HEK293T (cell line): ENCODE measurements at places on chromosomes 7 and 10.
A peak's percentile ranks its signal among the peaks of the same experiment; 100 is the strongest.

DNA sequence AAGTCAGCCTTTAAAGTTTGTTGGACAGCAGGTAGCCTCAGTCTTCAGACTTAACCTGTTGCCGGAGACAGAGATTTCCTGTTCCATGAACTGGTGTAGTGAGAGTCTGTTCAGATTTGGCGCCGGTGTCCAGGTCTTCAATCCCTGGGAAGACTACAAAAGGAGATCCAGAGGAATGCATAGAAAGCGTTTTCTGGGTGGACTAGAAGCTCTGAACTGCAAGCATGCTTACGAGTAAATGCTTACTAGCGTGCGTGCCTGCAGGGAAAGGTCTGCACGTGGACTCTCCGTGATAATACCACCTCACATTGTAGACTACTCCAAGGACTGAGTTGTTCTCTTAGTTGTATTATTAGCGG is 878 bp downstream of the GLRX3 start:
- no peak for DNase-seq

DNA sequence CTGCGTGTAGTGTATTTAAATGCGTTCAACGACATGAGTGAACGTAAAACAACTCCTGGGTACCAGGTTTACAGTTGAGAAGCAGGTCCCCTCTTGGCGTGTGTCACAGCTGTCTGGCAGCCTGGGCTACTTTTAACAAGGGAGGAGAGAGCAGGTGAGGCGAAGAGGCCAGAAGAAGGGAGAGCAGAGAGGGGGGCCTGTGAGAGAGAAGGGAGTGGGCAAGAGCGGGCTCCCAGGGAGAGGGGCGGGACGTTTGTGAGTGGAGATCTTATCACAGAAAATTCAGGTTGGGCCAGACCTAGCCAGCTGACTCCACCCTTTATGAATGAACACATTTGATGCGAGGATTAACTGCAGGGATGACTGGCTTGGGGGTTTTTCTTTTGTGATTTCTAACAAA is 154.0 kb downstream of the CAMK1D start:
- DNase-seq = no peak

GRCh38 chr7:131021460-131021859 is 287.5 kb upstream of the KLF14 start:
- no peak for DNase-seq

- no peak for DNase-seq
These were observed 59.4 kb downstream of the USP6NL start for GRCh38 chr10:11551916-11552602.

DNA sequence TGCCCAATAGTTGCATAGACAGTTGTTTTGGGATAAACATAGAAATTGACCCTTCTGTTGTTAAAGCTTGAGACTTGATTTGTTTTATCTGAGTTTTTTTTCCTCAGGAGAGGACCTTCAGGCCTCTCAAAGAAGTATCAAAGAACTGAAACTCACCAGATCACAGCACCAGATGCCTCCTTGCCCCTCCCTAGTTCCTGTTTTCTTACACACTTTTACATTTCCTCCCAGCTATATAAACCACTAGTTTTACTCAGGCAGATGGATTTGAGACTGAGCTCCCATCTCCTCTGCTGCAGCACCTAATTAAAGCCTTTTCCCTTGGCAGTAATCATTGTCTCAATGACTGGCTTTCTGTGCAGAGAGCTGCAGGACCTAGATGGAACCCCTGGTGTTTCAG is 150.6 kb upstream of the NRG3 start:
- DNase-seq = no peak

GRCh38 chr7:117319181-117319580 is 3.7 kb downstream of the WNT2 start:
- DNase-seq = no peak

DNA sequence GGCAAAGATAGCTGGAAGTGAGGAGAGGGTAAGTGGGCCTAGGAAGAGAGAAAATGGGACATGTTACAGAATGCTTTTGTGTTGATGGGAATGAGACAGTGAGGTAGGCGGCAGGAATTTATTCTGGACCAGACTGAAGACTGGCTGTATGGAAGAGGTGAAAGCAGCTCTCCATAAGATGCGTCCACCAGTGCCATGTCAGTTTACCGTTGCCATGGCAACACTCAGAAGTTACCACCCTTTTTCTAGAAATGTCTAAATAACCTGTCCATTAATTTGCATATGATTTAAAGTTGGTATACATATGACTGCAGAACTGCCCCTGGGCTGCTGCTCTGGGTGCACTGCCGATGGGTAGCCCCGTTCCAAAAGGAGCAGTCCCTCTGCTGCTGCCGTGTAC is 46.7 kb downstream of the RAB18 start:
- no peak for DNase-seq

- DNase-seq = no peak
These were observed 113.7 kb downstream of the ALOX5 start for GRCh38 chr10:45487735-45488134.

GRCh38 chr10:22816298-22816653 is 101.9 kb upstream of the PIP4K2A start:
- DNase-seq = no peak

GRCh38 chr10:116674901-116675423 is 54.2 kb downstream of the PNLIPRP2 start:
- DNase-seq = no peak

GRCh38 chr10:70954381-70955176 is 66.2 kb upstream of the PCBD1 start:
- no peak for DNase-seq

DNA sequence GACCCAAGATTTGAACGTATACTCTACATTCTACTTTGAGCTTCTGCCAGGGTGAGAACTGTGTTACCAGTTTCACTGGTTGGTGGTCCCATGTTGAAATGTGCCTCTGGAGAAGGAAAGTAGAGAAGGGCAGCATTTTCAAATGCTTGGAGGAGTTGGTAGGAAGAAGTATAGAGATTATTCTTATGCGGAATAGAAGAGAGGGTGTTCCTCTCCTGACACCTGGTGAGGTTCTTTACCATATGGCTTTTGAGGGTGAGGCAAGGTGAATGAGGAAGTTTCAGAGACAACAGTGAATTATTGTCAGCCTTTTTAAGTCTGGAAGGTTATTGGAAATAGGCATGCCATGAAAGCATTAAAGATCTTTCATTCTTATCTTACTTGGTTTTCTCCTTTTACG is 34.3 kb downstream of the R3HCC1L start:
- no peak for DNase-seq

DNA sequence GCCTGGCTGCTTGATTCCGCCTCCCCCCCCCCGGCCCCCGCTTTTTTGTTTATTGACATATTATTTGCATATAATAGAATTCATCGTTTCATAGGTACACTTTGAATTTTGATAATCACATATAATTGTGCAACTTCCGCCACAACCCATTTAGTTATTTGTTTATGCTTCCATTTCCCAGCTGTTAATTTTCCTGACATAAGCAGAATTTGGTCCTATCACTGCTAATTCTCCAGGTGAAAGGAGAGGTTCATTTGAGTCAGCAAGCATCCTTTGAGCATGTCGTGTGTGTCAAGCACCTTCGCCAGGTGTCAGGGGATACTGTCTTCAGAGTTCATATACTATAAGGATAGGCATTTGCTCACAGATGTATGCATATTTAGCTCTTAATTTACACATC is 102.2 kb downstream of the CELF2 start:
- DNase-seq = no peak

- DNase-seq = no peak
These were observed 18.2 kb downstream of the TAS2R41 start for GRCh38 chr7:143495851-143496250.

DNA sequence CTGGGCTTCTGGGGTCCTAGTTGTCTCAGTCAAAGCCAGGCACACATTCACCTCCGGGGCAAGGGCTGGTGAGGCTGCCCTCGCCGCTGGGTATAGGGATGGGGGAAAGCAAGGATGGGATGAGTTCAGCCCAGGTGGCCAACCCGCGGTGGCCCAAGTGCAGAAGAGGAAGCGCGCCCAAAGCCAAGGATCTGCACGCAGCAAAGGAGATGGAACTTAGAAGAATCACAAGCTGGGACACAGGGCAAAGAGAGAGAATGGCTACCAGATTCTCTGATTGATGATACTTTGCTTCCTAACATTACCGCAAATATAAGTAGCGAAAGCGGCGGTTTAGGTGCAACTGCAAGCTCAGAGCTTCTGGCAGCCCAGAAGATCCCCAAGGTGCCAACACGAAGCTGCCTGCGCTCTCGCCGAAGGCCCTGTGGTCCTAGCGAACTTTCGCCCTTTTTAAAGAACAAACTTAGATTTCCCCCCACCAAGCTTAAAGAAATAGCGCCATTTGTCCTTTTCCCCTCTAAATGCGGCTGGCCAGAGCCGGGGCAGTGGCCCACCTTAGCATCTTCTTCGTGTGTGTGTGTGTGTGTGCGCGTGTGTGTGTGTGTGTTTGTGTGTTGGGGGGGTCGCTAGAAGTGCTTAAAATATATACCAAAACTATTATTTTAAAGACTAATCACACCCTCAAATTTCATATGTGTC is 927 bp upstream of the MKX start:
- no peak for DNase-seq

DNA sequence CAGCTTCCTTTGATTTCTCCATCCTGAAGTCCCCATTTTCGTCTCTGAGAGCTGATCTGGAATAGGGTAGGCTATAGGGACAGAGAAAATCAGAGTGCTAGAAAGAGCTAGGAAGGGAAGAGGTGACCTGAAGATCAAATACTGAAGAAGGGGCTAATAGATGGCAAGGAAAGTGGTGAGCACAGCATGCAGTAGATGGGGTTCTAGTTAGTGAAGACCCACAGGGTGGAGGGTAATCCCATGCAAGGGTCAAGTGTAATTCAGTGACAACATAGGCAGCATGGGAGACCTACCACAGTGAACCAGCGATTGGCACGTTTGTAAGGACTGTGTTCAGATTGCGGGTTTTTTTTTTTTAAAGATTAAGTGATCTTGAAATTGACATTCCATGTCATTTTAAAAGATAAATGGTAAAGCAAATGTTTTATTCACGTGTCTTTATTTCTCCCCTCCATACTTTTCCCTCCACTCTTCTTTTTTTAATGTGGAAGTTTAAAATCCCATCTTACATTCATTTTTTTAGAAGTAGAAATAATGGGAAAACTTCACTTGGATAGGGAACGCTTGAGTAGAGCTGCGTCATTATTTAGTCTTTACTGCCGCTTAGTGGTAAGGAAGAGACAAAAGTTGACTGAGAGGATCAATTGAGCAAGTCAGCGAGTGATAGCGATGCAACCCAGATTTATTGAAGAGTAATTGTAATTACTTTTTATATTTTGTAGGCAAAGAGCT is 21.0 kb upstream of the ABI1 start:
- DNase-seq = peak; percentile 57

- DNase-seq = no peak
These were observed 4.3 kb downstream of the KCNH2 start for GRCh38 chr7:150973571-150974451.

DNA sequence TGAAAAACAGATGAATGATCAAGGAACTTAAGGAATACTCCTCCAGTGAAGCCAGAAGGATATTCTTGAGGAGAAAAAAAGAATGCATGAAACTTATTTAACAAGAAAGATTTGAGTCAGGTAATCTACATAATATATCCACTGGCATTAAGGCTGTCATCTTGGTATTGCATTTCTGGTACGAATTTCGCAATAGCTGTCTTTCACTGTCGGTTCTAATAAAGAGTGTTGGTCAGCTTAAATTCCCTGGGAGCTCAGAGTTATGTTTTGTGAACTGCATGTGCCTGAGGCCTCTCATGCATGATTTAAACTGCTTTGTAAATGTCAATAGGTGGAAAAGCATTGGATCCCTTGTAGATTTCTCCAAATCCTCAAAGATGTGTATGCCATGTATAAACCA is 565.3 kb upstream of the GALNT17 start:
- no peak for DNase-seq

DNA sequence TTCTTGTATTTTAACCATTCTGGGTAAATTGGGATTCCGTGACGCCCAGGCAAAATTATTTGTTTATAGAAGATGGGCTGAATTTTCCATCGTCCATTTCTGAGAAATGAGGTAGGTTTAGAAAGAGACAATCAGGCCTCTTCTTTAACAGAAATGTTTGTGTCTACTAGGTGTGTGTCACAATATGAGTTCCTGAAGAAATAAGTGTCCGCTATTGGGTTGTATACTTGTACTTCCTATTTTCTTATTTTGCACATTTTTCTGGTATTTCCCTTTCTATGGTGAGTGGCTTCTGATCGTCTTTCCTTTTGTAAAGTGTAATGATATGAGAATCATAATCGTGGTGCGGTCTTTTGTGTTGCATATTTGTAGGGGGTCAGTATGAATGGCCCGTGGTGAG is 83.9 kb downstream of the TCF7L2 start:
- DNase-seq = no peak

GRCh38 chr7:12111422-12112405 is 99.4 kb upstream of the TMEM106B start:
- DNase-seq = no peak

DNA sequence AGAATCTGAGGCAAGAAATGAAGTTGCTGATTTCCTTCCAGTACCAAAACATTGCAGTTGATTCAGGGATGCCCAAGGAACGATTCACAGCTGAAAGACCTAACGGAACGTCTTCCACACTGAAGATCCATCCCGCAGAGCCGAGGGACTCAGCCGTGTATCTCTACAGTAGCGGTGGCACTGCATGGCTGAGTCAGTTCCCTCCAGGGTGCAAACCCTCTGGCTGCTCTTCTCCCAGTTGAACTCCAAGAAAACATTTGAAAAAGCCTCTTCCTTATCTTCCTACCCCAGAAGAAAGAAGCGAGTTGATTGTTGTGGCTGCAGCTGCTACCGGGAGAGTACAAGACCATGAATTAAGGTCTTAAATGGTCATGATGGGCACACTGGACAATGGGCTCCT is 147.1 kb upstream of the PRSS1 start:
- no peak for DNase-seq

- DNase-seq = no peak
These were observed 187.1 kb downstream of the KIF20B start for GRCh38 chr10:89888321-89889070.

DNA sequence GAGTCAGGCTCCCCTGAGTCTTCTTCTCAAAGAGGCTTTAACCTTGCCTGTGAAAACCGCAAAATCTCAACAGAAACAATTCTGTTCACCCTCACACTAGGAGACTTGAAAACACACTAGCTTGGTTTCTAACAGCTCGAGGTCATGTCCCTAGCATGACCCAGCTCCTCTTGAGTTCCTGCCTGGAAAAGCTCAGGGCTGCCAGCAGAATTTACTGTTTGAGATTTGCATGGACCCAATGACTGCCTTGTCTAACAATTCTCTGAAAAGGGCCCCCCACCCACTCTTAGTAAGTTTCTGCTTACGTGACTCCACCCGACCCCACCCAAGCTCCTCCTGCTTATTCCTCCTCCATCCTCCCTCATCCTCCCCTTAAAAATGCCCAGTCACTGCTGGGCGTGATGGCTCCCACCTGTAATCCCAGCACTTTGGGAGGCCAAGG is 85.1 kb upstream of the KMT2C start:
- DNase-seq = no peak

- DNase-seq = no peak
These were observed 29.1 kb downstream of the CPED1 start for GRCh38 chr7:121017586-121017985.

DNA sequence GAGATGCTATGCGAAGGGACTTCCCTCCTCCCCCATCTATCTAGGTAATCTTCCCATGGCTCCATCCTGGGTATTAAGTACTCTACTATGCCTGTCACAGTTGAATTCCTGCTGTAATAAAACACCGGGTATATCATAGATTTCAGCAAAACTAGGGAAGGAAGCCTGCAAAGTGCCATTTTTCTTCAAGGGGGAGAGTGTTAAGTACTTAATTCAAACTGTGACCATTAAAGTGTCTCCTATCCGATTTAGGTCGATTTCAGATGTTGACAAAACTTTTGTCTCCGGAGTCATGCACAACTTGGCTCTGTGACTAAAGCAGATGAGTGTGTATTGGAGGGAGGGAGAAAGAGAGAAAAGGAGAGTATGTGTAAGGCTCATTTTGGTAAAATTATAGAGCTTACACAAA is 4.6 kb downstream of the HOXA4 start:
- DNase-seq = no peak

- no peak for DNase-seq
These were observed 43.7 kb downstream of the FAM53B start for GRCh38 chr10:124700293-124701037.
